ENCODE measurements at places on chromosomes 6 and 20. TPM values are rescaled to one million over a fixed set of nuclear protein-coding genes. Genes with fewer than 3 reads are reported as not detected.

GRCh38 chr6:79705456-79705995 lies 74.4 kb downstream of the SH3BGRL2 start:
- no peak for DNase-seq

GRCh38 chr6:3766214-3766613 lies 14.7 kb upstream of the PXDC1 start:
- no peak for DNase-seq

DNA sequence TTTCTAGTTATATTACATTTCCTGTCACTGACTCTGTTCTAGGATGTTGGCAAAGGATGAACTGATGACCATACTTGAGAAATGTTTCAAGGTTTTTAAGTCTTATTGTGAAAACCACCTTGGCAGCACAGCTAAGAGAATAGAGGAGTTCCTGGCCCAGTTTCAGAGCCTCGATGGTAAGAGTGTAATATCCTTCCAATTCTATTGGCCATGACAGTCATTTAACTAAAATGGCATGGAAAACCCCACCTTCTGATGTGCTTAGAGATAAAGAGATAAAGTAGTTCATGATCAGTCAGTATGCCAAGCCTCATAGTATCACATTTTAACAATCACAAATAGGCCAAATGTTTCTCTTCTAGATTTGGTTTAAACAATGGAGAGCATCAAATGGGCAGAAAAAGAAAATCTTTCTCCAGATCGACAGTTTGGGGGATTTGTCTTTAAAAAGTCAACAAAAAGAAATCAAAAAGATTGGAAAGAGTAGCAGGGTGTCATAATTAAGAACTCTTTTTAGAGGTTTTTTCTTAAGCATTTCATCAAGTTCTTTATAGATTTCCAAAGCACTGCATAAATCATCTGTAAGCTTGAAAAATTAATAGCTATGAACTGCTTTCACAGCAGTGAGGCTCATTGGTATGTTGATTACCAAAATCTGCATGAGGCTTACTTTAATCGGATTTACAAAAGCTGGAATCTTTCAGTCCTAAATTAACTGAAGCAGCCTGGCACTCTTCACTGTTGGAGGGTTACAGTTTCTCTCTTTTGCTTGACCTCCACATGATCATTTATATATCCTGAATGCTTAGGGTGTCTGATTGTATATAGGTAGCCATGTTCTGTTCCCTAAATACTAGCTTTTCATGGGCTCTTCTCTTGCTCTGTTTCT lies 48.7 kb downstream of the AKIRIN2 start:
- no peak for DNase-seq

DNA sequence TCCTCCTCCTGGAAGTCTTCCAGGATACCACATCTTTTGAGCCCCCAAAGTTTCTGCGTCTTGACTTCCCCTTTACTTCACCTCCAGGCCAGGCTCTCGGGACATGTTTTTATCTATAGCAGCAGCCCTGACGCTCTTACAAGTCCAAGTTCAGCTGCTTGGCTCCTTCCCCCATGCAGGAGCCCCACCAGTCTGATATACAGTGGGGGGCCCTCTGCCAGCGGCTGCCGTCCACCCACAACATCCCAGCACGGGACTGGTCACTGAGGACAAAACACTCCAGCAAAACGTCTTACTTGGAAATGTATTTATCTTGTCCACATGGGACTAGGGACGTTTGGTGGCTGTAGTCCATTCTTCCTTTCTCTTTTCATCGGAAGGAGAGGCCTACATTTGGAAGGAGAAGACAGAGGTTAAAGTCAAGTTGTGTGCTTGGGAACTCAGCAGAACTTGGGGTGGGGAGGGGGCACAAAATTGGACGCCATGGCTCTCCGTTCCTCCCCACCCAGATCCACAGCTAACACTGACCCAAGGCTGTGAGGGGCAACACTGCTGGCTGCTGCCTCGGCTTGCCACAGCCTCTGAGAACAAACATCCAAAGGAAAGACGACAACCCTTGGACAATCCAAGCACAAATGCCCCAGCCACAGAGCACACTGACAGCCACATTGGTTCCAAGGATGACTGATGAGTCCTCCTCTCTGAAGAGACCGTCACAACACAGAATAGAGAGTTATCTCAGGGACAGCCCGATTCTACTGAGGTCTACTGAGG lies 79.2 kb downstream of the PRND start:
- no peak for DNase-seq

DNA sequence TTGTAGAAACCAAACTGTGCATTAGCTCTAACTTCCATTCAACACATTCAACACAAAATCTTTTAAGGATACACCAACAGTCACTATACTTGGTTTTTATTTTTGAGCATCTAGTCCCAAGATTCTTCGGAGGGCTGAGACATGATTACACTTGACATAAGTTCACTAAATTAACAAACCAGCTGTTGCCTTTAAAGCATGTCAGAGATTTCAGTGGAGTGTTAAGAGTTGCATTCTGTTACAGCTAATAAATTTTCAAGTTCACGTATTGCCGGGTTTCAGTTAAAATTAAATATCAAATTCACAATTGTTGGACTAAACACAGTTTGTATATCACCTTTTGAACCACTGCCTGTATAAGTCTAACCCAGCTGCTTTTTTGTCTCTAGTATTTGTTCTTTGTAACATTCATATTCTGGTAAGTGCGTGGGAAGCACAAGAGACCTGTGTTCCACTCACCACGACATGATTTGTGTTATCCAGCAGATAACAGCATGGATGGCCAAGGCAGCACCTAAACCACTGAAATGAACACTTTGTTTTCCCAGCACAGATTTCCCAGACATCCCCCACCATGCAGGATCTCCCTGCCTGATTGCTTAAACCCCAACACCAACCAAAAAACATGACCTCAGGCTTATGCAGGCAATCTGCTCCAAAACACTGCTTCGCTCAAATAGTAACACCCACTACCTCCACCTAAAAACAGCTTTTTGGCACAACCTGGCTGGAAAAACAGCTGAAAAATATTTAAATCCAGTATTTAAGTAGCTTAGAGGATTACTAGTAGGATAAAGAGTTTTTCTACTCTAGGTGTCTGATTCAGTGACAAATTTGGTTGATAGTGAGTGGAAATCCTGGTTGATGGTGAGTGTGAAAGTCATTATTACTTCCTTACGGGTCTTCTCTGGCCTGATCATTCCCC lies 286.5 kb upstream of the NT5E start:
- no peak for DNase-seq

DNA sequence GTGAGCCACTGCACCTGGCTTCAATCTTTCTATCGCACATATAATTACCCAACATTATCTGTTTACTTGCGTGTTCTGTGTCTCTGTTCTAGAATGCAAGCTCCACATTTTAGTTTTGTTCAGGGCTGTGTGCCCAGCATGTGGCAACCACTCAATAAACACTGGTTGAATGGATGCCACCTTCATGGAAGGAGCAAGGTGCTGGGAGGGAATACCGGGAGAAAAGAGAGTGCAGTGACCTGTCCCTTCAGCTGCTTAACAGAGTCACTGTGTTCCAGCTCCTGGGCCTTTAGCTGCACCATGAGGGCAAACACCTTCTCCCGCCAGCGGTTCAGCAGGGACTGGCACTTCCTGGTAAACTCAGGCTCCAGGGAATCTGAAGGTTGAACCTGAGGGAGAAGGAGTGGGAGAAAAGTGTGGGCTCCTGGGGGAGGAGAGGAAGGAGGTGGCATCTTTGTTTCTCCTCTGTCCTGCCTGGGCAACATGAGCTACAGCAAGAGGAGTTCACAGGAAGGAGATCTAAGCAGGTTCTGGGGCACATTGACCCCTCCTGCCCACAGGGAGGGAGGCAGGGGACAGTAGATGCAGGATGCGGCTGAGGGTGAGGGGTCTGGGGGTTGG lies 7.7 kb downstream of the CCHCR1 start:
- DNase-seq, result no peak

GRCh38 chr20:51529081-51529681 lies 13.3 kb downstream of the NFATC2 start:
- no peak for DNase-seq

- no peak for DNase-seq
Measured at GRCh38 chr20:62970307-62971210, 18.1 kb downstream of the SLC17A9 start.

The DEFB132 gene
- total RNA-seq, result not detected

The EPPIN gene
- not detected for total RNA-seq

The CRISP2 gene
- not detected for total RNA-seq

The HEY2 gene
- 1.7 TPM for total RNA-seq

The TSHZ2 gene
- 10.3 TPM for total RNA-seq

The SCRT2 gene
- total RNA-seq, result not detected

The SPDEF gene
- not detected for total RNA-seq

The HMGCLL1 gene
- total RNA-seq, result 4.3 TPM

The THBD gene
- 22.4 TPM for total RNA-seq

The PLEKHG1 gene
- 22.0 TPM for total RNA-seq

Data from esophagus muscularis mucosa (tissue), 4 donors.